CD4-positive, alpha-beta T cell treated with Interleukin-12 subunit alpha and Interleukin-12 subunit beta, for 1 hour (primary cell): ENCODE measurements at places on chromosomes 1 and 21.

GRCh38 chr1:53766831-53767405 is 28.0 kb upstream of the GLIS1 start:
- peak; percentile 2 for DNase-seq

DNA sequence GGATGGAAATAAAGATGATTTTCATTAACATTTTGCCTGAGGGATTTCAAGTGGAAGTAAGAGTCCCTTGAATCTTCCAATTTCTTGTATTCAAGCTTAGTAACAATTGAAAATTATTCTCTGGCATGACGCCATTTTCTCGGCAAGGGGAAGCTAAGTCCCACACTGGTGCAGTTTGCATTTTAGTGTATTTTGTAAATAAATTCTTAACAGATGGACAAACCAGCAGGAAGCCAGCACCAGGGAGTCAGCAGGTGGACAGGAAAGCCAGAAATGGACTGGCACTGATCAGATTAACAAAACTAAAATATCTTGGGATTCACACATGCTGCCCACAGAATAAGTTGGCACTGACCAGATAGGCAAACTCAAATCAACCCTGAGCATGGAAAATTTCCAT is 311.3 kb downstream of the LRRIQ3 start:
- no peak for DNase-seq

GRCh38 chr1:22650089-22650693 is 2.8 kb upstream of the C1QB start:
- no peak for DNase-seq

DNA sequence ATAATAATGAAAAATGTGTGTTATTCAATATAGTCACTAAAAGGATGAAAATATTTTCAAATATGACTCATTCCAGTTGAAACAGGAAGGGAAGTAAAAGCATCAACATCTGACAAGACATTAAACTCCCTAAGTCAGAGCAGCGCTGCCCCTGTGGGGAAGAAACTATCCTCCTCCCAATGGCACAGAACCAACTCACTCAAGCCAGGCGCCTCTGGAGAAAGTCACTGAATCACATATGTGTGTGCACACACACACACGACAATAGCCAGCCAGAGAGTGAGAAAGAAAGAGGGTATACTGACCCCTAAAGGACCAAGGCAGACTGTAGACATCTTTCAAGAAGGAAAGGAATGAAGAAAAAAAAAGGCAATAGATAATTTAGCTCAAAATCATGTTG is 126.9 kb downstream of the SETD4 start:
- no peak for DNase-seq

- DNase-seq = no peak
Measured at GRCh38 chr1:4380564-4381168, 273.7 kb upstream of the AJAP1 start.

DNA sequence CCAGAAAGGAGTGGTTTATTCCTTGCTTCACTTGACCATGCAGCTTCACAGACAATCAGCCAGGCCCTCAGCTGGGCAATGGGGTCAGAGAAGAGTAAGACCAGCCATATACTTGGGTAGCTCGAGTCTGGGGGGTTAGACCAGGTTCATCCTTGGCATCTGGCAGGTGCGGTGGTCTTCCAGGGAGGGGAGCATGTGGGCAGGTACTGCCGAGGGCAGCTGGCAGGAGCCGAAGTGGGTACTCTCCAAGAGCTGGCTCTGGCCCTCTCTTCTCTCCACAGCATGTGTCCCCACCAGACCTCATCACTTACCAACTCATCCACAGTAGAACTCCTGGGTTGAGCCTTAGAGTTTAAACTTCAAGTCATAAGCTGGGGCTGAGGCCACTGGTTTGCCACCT is 156.8 kb downstream of the FOXD2 start:
- no peak for DNase-seq

DNA sequence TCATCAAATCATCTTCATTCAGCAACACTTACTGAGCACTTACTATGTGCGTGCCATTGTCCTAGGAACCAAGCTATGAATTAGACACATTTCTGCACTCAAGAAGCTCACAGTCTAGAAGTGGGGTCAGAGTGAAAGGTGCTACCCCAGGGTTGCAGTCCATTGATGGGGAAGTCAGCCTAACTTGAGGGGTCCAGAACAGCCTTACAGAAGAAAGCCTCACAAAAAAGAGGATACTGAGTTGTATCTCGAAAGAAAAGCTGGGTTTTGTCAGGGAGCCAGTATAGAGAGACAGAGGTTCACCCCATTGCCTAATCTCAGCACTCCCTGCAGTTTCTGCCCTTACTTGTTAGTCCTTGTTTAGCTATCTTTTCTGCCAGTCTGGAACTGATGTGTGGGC is 153.1 kb upstream of the JUN start:
- no peak for DNase-seq

DNA sequence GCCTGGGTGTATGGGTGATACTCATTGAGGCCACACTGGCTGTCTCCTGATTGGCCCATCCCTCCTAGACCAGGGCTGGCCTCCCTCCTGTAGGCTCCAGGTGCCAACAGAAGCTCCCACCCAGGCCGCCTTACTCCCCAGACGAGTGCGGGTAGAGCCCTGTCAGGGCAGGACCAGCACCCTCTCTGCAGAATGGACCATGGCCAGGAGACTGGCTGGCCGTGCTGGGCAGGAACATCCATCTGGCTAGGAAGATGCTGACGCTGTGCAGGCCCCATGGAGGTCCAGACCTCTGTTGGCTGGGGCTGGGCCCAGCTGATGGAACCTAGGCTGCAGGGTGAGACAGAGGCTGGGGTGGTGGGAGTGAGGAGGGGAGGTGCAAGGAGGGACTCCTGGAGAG is 25.0 kb upstream of the EPB41 start:
- no peak for DNase-seq

GRCh38 chr1:205512059-205513045 is 7.9 kb downstream of the CDK18 start:
- DNase-seq = no peak

DNA sequence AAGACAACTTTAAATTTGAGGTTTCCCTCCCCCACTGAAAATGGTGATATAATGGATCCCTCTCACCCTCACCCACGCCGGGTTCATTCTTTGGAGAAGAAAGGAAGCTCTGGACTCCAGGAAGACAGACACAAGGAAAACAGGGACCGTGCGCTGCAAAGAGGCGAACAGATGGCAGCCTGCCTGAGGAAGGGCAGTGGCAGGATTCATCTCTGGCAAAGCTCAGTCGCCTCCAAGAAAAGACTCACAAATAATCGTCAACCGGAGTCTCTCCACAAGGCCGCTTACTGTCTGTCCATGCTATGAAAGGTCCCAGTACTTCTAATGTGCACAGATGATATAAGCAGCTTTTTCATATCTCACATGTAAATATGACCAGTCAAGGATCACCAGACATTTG is 110.3 kb downstream of the TIAM1 start:
- DNase-seq = no peak
